ENCODE measurements at places on chromosomes 2 and 18.
A peak's percentile ranks its signal among the peaks of the same experiment; 100 is the strongest.

- DNase-seq = peak; percentile 63
Measured at GRCh38 chr2:43406651-43407279, 180.4 kb upstream of the ZFP36L2 start.

DNA sequence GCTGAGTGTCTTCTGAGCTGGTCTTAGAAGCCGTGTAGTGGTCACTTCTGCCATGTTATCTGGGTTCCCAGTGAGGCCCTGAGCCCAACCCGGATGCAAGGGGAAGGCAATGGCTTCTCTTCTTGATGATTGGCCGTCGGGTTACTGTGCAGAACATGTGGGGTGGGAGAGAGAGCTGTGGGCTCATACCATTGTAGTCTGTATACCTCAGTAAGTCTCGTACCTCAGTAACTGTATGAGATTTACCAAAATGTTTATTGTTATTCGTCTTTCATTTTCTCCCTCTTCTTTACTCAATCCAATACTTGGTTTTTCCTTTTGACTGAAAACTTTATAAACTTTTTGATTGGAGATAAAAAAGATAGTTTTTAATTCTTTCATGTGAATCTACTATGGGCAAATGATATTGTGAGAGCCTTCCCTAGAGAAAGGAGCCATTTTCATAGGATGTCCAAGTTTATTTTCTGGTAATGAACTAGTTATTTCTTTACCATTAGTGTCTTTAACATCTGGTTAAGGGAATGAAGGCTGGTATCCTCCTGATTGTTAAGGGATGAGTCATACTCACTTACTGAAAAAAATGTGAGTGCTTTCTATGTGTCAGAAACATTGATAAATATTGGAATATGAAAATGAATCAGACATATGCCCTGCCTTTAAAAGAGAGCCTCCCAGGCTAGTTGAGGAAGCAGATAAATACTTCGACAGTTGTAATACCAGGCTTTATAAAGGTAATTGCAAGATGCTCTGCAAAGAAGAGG, 129.9 kb downstream of the PRPF40A start:
- DNase-seq = no peak

GRCh38 chr2:3589086-3589485, 5.8 kb upstream of the COLEC11 start:
- no peak for DNase-seq

DNA sequence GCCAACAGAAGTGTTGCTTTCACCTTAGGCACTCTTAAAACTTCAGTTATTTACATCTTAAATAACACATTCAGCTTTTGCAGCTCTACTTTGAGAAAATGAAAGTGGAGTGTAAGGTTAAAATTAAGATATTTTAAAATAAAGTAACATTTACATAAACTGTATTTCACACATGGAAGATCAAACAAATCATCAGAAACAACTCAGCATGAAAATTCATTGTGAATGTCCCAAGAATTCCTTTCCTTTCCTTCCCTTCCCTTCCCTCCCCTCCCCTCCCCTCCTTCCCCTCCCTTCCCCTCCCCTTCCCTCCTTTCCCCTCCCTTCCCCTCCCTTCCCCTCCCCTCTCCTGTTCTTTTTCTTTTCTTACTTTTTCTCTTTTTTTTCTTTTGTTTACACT, 238.0 kb upstream of the DOK6 start:
- no peak for DNase-seq

- DNase-seq = no peak
Measured at GRCh38 chr2:65436824-65437221, 4.4 kb upstream of the SPRED2 start.

GRCh38 chr2:1867141-1867540, 122.8 kb upstream of the PXDN start:
- DNase-seq = peak; percentile 30

All from islet precursor cell (in vitro differentiated cells).